ENCODE measurements at places on chromosomes 16 and 17.

GRCh38 chr16:30990105-30990504, 5.1 kb downstream of the HSD3B7 start:
- DNase-seq = no peak

DNA sequence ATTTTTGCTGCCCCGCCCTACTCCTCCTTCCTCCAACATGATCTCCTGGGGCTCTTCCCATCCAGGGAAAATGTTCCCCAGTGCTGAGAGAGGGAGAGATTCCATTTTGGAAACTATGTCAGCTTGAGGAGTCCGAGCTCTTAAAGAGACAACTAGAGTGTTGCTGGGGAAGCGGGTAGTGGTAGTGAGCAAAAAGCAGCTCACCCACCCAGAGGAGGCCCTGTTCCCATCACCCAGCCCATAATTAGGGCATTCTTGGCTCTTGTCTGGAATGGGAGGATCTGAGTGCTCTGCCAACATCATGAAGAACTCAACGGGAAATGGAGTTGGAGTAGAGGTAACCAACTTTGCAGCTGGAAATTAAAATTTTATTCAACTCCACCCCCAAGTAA, 9.1 kb upstream of the MSL1 start:
- DNase-seq = no peak

- DNase-seq = no peak
These were observed 102.0 kb downstream of the ADAMTS18 start for GRCh38 chr16:77332792-77333191.

DNA sequence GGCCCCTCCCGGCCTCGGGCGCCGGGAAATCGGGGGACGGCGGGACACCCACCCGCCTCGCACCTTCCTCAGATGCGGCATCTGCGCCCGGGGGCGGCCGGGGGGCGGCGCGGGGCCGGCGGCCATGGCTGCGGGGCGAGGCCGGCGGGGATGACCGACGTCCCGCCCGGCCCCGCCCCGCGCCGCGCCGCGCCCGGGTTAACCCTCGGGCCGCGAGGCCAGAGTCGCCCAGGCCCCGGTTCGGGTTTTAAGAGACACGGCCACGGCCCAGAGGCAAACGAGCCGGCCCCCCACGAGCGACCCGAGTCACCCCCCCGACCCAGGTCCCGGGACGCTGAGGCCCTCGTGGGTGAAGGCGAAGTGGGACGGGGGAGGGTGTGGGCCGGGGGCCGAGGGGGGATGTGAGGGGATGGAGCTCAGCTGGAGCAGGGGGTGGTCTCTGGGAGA, at the start of gene RGS11:
TSS of gene RGS11 (minus strand) at position 159 of the 447 bp plus-strand sequence. CDS start at position 126, 33 bp downstream.
- no peak for DNase-seq

Data from hematopoietic multipotent progenitor cell treated with erythropoietin and hydrocortisone succinate and interleukin-3 and kit ligand, for 6 days (in vitro differentiated cells).